Spleen (tissue), 13 donors: ENCODE measurements at places on chromosomes 12 and 14. TPM values are rescaled to one million over a fixed set of nuclear protein-coding genes. Genes with fewer than 3 reads are reported as not detected.

DNA sequence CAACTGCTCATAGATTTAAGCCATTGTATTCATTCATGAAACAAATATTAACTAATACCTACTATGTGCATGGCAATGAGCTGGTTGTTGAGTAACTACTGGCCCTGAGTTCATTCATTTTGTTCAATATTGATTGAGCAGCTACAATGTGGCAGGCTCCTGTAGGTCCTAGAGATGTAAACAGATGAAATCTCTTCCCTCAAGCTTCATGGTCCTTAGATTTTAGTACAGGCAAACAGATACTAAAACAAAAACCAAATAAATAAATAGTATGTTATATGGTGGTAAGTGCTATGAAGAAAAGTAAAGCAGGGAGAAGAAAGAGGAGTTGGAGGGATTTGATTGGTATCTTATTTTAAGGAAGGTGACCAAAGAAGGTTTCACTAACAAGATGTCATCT, 77.8 kb downstream of the RERG start:
- DNase-seq: no peak
- H3K27me3 ChIP-seq: no peaks in the 10 kb centered on the region
- H3K36me3 ChIP-seq: no peaks in the 10 kb centered on the region
- no peak overlapping the region for H3K27ac ChIP-seq
- no peaks in the 10 kb centered on the region for H3K4me1 ChIP-seq
- H3K4me3 ChIP-seq: no peak overlapping the region

GRCh38 chr12:67354322-67354721, 85.2 kb downstream of the CAND1 start:
- H3K36me3 ChIP-seq: no peaks in the 10 kb centered on the region
- H3K4me1 ChIP-seq: peaks cover 6% of the 10 kb centered on the region
- H3K27me3 ChIP-seq: no peaks in the 10 kb centered on the region
- H3K4me3 ChIP-seq: no peak overlapping the region
- DNase-seq: no peak

DNA sequence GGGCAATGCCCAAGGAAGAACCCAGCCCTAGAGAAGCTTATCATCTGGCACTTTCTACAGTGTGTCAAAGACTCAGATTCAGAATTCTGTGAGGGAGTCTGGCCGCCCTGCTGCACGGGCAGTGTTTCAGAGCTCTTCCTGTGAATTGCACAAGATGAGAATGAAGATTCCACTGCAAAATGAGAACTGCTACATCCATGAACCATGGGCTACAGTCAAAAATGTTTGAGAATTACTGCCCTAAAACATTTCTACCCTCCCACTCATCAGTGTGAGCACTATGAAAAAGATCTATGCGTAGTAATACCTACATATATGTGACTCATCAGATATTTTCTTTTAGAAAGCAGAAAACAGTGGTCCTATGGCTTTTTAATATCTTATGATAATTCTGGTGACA, 104.0 kb downstream of the STAB2 start:
- H3K4me3 ChIP-seq: no peak overlapping the region
- H3K36me3 ChIP-seq: peaks cover 5% of the 10 kb centered on the region
- DNase-seq: no peak
- peaks cover 18% of the 10 kb centered on the region for H3K27me3 ChIP-seq

GRCh38 chr12:102659200-102659911, 179.0 kb upstream of the IGF1 start:
- no peaks in the 10 kb centered on the region for H3K36me3 ChIP-seq
- H3K27me3 ChIP-seq: no peaks in the 10 kb centered on the region
- H3K4me1 ChIP-seq: no peaks in the 10 kb centered on the region
- no peak overlapping the region for H3K27ac ChIP-seq

- peaks cover 27% of the 10 kb centered on the region for H3K4me1 ChIP-seq
- H3K4me3 ChIP-seq: peak within 1 kb of the TSS; percentile 65
- H3K27me3 ChIP-seq: peaks cover 51% of the 10 kb centered on the region
- peak; percentile 81 for DNase-seq
- H3K27ac ChIP-seq: peak within 1 kb of the TSS; percentile 60
- H3K36me3 ChIP-seq: no peaks in the 10 kb centered on the region
Measured at GRCh38 chr14:52068615-52069306, at the start of gene NID2. Gene NID2, minus strand, starts transcription at chr14:52069059. Its CDS starts 65 bp downstream, at chr14:52068994.

GRCh38 chr12:57461276-57461916, 1.8 kb downstream of the GLI1 start:
- peak; percentile 88 for DNase-seq
- peaks cover 21% of the 10 kb centered on the region for H3K27me3 ChIP-seq
- H3K4me1 ChIP-seq: peaks cover 55% of the 10 kb centered on the region
- no peak overlapping the region for H3K27ac ChIP-seq
- peak overlapping the region; percentile 68 for H3K4me3 ChIP-seq

GRCh38 chr14:35213869-35214387, 78.3 kb upstream of the PSMA6 start:
- H3K36me3 ChIP-seq: peaks cover 8% of the 10 kb centered on the region
- no peak overlapping the region for H3K27ac ChIP-seq
- DNase-seq: no peak
- no peak overlapping the region for H3K4me3 ChIP-seq

DNA sequence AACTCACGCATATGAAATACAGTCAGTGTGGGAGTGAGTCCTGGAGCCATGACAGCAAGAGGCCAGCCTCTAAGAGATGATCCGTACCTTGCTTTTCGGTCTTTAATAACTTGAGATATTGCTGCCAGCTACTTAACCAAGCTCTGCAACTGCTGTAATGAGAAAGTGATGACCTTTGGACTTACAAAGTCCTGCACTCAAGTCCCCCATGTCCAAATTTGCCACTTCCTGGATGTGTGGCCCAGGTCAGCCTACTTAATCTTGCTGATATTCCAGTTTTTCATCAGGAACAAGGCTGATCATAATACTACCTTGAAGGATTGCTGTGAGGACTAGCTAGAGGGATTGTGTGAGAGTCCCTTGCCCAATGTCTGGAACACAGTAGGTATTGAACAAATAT, 33.8 kb upstream of the DUSP6 start:
- no peak overlapping the region for H3K4me3 ChIP-seq
- H3K27me3 ChIP-seq: no peaks in the 10 kb centered on the region
- no peak for DNase-seq
- peaks cover 17% of the 10 kb centered on the region for H3K4me1 ChIP-seq
- no peaks in the 10 kb centered on the region for H3K36me3 ChIP-seq

DNA sequence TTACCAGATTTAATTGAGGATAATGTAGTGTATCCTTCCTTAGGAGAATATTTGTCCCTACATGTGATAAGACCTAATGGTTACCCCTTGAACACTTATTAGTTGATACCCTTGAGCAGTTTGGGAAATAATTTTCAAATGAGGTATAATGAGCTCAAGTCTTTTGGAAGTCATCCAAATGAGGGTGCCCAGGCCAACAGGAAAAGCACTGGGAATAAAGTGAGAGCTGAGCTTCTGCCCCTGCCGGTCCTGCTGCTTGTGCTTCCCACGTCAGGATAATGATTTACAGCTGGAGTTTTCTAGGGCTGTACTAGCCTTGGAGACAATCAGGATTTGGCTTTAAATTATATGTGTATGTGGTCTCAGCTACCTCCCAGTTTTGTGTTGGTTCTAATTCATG, 178.8 kb upstream of the FRMD6 start:
- H3K36me3 ChIP-seq: no peaks in the 10 kb centered on the region
- no peak overlapping the region for H3K4me3 ChIP-seq
- DNase-seq: no peak
- no peak overlapping the region for H3K27ac ChIP-seq
- H3K4me1 ChIP-seq: no peaks in the 10 kb centered on the region
- H3K27me3 ChIP-seq: no peaks in the 10 kb centered on the region

- H3K27me3 ChIP-seq: no peaks in the 10 kb centered on the region
- no peaks in the 10 kb centered on the region for H3K4me1 ChIP-seq
- no peak overlapping the region for H3K4me3 ChIP-seq
Measured at GRCh38 chr14:35078082-35078481, 32.0 kb downstream of the FAM177A1 start.

- H3K4me3 ChIP-seq: no peak overlapping the region
- H3K36me3 ChIP-seq: no peaks in the 10 kb centered on the region
Measured at GRCh38 chr12:76719171-76720041, 44.5 kb upstream of the ZDHHC17 start.

USP44 gene
- total RNA-seq: 3.5 TPM

PDE6H gene
- total RNA-seq: 0.51 TPM

C12orf75 gene
- total RNA-seq: 16.2 TPM
